ENCODE measurements at places on chromosomes 7 and 10. TPM values are rescaled to one million over a fixed set of nuclear protein-coding genes. Genes with fewer than 3 reads are reported as not detected.

DNA sequence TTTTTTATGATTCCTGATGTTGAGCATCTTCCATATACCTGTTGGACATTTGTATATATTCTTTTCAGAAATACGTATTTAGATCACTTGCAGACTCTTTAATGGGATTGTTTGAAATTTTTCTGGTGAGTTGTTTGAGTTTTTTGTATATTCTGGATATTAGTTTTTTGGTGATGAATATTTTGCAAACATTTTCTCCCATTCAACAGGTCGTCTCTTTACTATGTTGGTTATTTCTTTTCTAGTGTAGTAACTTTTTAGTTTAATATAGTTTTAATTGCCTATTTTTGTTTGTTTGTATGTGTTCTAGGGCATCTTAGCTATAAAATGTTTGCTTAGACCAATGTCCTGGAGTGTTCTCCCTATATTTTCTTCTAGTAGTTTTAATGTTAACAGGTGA, 72.7 kb downstream of the ZWINT start:
- DNase-seq: no peak

GRCh38 chr7:98372993-98373392, 27.9 kb downstream of the BAIAP2L1 start:
- no peak for DNase-seq

The SYT15B gene
- 15.0 TPM for total RNA-seq

GRCh38 chr10:84224411-84225028, 824 bp downstream of the LRIT2 start:
- no peak for DNase-seq

DNA sequence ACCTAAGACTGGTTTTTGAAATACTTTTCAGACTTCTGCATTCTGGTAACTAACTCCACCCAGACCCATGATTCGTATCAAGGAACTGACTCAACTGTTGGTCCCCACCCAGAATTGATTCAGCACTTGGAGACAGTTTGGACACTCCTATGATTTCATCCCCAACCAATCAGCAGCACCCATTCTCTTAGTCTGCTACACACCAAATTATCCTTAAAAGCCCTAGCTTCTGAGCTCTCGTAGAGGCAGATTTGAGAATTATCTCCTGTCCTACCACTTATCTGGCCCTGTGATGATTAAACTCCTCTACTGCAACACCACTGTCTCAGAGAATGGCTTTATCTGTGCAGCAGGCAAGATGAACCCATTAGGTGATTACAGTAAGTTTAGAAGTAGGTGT, 7.7 kb upstream of the GSTO1 start:
- DNase-seq: no peak

GRCh38 chr10:102714621-102715455, at the start of gene SFXN2:
TSS of gene SFXN2 (plus strand) at chr10:102714636. CDS start at chr10:102726637, 12,001 bp downstream.
- DNase-seq: no peak

The MAT1A gene
- total RNA-seq: not detected

The CUEDC2 gene
- total RNA-seq: 37.8 TPM

GRCh38 chr7:156667110-156667426, 26.5 kb downstream of the RNF32 start:
- no peak for DNase-seq

- no peak for DNase-seq
These were observed 1192.1 kb upstream of the CELF2 start for GRCh38 chr10:9825491-9826018.

DNA sequence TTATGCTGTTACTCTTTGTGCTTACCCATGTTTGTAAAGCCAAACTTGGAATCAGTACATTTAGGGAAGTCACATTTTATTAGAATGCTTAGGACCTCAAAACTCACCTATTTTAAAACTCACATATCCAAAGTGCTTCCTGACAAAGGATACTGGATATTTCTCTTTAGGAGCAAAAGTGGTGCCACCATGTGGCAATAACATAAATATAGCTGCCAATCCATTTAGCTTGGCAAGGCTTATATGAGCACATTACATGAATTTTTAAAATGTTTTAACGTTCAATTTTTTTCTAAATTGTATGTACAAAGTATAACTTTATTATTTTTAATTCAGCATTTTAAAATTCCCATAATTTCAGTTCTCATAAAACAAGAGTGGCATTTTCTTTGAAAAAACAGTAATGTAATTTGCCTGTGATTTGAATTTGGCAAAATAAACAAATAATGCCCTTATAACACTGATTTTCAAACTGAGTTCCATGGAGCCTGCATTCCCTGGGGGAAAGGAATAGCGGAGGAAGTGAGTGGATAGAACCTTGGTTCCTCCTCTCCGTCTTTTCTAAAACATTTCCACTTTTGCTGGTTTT, 75.4 kb downstream of the HDAC9 start:
- no peak for DNase-seq

The TMEM140 gene
- total RNA-seq: 5.9 TPM

The ZP3 gene
- total RNA-seq: not detected

The CDH23 gene
- total RNA-seq: 7.1 TPM

The MPLKIP gene
- total RNA-seq: 26.3 TPM

DNA sequence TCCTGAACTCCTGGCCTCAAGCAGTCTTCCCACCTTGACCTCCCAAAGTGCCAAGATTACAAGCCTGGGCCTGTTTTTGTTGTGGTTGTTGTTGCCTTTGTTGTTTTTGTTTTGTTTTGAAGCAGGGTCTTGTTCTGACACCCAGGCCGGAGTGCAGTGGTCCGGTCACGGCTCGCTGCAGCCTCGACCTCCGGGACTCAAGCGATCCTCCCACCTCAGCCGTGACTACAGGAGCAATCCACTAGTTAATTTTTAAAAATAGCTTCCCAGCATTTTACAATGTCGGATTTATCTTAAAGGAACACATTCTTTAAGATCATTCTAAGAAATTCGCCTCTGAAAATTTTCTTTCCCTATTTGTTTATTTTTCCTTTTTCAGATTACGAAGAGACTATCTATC, 27.7 kb upstream of the AP5Z1 start:
- no peak for DNase-seq

The TMEM229A gene
- total RNA-seq: 7.1 TPM

DNA sequence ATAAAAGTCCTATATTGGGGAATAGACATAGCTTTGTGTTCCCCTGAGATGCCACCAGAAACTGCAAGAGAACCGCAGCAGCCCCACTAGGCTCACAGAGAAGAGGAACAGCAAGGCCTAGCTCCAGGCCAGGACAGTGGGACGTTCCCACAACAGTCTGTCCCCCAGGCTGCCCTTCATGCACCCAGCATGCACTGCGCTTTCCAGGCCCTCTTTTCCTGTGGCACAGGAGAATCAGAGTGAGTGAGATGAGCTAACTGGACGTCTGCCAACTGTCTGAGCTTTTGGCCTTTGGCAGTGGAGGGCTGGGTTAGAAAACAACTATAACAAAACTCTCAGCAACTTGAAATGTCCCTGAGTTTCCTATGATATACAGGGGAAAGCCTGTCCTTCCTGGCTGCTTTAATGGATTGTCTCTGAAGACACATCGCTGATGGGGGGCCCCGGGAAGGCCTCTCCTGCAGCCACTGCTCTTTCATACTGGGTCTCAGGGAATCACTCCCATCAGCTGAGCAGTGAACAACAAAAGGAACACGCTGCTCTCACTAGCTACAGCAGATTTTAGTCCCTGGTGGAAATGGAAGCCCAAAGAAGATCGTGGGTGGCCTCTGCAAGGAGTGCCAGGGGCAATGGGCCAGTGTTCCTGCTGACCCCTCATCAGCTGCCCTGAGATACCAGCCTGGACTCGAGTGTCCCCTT, 53.5 kb downstream of the PODXL start:
- peak; percentile 75 for DNase-seq

- DNase-seq: no peak
These were observed 10.8 kb upstream of the SLC25A28 start for GRCh38 chr10:99630991-99631390.

DNA sequence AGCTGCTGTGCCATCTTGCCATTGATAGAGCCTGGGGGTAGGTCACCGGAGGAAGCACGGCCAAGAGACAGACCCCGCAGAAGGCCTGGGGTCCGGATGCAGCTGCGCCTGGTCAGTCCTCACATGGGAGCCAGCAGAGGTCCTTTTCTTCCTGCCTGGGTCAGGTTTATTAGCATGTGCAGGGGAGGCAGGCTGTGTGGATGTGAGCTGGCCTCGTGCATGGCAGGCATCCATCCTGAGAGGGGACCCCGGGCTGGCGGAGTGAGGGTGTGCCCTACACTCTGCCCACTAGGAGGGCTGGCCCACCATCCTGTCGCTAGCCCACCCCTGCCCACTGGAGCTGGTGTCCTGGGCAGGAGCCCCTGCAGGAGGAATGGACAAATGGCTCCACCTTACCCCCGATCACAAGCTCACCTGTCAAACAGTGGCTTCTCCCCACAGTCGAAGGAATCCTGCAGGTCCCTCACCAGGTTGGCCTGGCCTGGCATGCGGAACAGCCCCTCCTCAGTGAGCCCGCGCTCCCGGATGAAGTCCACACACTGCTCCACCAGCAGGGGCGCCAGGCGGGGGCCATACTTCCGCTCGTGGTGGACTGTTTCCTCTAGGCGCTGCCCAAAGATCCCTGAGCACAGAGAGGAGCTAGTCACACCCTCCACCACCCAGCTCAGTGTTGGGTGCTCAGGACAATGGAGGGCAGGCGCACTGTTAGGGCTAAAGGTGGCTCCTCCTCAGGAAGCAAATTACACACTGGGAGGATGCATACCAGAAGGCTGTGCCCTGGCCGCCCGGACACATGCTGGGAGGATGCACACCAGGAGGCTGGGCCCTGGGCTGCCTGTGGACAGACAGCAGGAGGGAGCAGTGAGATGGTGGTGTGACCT, 145.4 kb downstream of the ARHGAP22 start:
- DNase-seq: no peak

DNA sequence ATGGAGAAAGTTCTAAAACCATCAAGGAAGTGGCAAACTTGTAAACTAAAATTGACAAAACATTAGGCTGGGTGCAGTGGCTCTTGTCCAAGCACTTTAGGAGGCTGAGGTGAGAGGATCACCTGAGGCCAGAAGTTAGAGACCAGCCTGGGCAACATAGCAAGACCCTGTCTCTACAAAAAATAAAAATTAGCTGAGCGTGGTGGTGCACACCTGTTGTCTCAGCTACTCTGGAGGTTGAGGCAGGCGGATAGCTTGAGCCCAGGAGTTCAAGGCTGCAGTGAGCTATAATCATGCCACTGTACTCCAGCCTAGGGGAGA, 29.4 kb upstream of the HNRNPH3 start:
- no peak for DNase-seq

- DNase-seq: no peak
These were observed 185.6 kb downstream of the FANK1 start for GRCh38 chr10:126081841-126082466.

The SEC61A2 gene
- total RNA-seq: 20.7 TPM

DNA sequence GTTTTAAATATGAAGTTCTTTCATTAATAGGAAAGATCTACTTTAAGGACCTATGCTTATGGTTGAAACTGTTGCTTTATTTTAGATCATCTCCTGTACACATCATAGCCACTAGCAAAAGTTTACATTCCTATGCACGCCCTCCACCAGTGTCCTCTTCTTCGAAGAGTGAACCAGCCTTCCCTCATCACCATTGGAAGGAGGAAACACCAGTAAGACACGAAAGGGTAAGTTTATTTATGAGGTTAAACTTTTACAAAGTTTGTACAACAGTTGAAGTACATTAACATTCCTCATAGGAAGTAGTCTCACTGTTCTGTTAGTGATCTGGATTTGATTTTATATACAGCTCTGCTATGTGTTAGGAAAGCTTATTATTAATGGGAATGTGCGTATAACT, 16.9 kb downstream of the HBP1 start:
- DNase-seq: no peak

GRCh38 chr7:15723841-15724240, 37.4 kb upstream of the MEOX2 start:
- no peak for DNase-seq

The IDI1 gene
- 14.4 TPM for total RNA-seq

The CNNM1 gene
- total RNA-seq: 1.7 TPM

DNA sequence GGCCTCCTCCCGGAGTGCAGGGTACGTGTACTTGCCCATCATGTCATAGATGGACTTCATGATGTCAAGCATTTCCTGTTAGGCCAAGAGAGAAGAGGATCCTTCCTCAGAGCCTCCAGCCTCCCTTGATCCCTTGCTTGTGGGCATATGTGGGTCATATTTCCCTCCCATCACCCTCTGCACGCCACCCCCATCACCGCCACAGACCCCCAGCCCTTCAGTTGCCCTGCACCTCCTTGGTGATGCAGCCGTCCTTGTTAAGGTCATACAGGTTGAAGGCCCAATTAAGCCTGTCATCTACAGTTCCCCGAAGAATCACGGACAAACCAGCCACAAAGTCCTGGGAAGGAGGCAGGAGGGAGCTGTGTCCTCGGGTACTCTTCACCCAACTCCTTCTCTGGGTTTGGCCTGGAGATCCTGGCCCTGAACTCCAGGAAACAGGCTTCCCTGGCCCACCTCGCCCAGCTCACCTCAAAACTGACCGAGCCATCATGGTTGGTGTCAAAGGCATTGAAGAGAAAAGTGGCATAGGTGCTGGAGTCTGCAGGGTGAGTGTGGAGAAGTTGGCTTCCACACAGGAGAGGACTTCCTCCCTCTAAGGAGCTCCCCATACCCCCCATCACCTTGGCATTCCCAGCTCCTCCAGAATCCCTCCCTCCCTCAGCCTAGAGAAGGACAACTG, 9.8 kb upstream of the OGA start:
- DNase-seq: no peak

- peak; percentile 71 for DNase-seq
These were observed 4.9 kb upstream of the ELN start for GRCh38 chr7:74023092-74023536.

The SORCS1 gene
- total RNA-seq: 9.4 TPM

The CYP2E1 gene
- 0.69 TPM for total RNA-seq

The SPDYE9 gene
- total RNA-seq: 0.14 TPM

DNA sequence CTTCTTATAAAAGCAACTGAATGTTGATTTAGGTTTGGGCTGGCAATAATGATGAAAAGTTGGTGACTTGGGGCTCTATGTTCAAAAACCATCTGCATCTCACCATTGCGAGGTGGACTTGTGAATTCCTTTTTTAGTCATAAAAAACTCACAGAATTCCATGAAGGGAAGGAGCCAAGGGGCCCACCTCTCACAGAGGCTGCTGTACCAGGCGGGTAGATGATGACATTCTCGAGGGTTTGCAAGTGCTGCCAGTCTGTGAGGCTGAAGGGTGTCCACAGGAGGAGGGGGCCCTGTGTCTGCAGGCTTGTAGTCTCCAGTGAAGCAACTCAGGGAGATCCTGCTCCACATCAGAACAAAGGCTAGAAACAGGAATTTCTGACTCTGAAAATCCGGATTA, 195.5 kb upstream of the ZNF32 start:
- no peak for DNase-seq

DNA sequence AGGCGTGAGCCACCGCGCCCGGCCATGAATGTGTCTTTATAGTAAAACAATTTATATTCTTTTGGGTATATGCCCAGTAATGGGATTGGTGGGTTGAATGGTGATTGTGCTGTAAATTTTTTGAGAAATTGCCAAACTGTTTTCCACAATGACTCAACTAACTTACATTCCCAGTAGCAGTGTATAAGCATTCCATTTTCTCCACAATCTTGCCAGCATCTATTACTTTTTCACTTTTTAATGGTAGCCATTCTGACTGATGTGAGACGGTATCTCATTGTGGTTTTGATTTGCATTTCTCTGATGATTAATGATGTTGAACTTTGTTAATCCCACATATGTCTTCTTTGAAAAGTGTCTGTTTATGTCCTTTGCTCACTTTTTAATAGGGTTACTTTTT, 1187.9 kb downstream of the XPNPEP1 start:
- no peak for DNase-seq

All from uterus (tissue), 4 donors.